ENCODE measurements at places on chromosomes 7 and 10.

- no peak for DNase-seq
Observed at GRCh38 chr7:117645481-117646165, 165.8 kb downstream of the CFTR start.

- DNase-seq, result no peak
Observed at GRCh38 chr10:69160809-69161241, 19.2 kb upstream of the SUPV3L1 start.

- no peak for DNase-seq
Observed at GRCh38 chr10:32951111-32951510, 6.9 kb downstream of the ITGB1 start.

DNA sequence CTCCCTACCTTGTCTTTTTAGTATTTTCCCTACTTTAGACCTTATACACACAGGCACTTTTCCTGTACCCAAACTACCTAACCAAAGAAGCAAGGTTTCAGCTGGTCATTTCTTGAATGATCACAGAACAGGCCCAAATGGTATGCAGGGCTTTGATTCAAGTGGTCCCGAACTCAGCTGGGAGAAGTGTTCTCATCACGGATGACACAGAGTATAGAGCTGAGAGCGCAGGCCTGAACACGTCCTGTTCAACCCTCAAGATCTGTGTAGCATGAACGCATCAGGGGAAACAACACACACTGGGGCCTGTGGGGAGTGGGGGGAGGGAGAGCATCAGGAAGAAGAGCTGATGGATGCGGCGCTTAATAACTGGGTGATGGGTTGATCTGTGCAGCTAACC, 318.2 kb downstream of the SFMBT2 start:
- DNase-seq, result no peak

- DNase-seq, result no peak
Observed at GRCh38 chr10:5524641-5525560, at the start of gene CALML3. TSS of gene CALML3 (plus strand) at chr10:5524961. CDS start at chr10:5525086, 125 bp downstream.

DNA sequence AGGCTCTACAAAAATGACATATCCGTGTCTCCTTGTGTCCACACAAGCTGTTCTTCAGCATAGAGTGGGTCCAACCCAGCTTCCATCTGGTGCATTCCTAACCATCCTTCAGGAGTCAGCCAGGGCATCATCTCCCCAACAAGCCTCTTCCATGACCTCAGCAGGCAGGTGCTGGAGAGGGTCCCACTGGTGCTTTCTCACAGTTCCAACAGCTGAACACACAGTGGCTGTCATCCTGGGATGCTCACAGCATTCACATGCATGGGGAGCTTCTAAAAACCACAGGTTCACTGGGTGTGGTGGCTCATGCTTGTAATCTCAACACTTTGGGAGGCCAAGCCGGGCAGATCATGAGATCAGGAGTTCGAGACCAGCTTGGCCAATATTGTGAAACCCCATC, 6.4 kb upstream of the CYP3A4 start:
- no peak for DNase-seq

DNA sequence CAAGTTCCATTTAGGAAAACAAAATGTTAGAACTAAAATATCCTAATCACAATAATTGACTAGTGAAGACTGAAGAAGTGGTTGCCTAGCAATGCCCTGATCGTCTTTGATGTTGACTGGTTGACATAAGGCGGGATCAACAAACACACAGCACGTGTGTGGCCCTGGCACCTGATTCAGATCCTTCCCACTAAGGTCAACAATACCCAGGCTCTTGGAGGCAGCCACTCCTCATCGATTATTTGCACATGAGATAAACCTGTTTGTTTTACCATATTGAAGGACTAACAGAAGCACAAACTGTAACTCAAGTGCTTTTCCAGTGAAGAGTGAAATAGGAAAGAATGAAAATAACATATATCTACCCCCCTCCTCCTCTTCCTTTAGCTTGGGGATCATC, 15.6 kb downstream of the FANK1 start:
- DNase-seq, result no peak

- DNase-seq, result no peak
Observed at GRCh38 chr7:142835487-142835886, 19.4 kb upstream of the EPHB6 start.

DNA sequence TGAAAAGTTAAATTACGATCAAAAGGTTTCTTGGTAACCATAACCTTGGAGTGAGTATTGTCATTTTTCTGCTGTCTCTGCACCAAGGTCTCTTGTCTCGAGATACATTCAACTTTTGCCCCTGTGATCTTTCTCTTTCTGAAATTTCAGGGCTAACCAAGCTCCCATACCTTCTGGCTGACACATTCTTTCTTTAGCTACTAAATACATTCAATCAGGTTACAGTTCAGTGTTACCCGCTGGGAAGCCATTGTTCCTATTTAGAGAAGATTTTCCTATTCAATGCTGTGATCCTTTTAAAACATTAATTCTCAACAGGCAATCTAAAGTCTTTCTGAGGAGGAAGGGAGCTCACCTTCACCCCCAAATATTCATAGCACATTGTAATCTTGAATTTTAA, 22.9 kb upstream of the DMTF1 start:
- no peak for DNase-seq

GRCh38 chr10:62377026-62377415, 2.9 kb downstream of the ZNF365 start:
- DNase-seq, result no peak

DNA sequence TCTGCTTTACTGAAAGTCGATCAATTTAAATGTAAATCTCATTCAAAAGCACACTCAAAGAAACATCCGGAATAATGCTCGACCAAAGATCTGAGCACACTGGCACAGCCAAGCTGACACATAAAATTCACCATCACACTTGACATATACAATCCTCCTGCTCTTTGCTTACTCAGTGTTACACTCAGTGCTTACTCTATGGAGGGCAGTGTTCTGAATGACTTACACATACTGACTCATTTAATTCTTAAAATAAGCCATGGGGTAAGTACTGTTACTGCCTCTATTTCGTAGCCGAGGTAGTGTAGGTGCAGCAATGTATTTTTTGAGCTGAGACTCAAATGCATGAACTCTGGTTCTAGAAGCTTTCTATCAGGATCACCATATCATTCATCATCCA, 421.5 kb upstream of the LRRN3 start:
- DNase-seq, result no peak

DNA sequence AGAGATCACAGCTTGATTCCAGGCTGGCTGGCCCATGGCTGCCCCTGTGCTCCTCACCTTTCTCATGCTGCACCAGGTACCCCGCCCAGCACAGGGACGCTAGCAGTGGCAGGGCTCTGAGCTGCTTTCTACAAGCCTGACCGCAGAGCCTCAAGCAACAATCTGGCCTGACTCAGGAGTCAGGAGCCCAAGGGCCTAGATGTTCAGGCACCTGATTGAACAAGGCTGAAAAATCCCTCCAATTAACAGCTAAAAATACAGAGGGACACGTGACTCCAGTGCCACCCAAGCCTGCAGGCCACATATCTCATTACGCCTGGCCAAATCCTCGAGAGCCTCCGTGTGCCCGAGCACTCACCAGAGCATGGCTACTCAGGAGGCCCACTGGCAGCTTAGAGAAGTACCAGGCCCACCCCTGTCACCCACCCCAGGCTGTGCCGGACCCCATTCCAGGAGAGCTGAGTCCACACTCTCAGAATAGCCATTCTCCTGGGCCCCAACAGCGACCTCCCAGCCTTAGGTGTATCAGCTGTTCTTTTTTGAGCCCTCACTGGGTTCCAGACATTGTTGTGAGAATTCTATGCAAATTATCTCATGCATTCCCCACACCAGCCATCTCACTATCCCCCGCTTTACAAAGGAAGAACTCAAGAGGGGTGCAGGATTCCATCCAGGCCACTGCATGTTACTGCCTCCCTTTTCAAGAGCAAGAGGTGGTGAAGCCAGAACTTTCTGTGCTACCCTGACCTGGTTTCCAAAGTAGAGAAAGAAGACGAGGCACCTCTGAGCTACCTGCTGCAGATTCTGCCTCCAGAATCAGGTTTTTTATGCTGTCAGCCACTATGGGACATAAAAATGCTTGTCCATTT, 98.3 kb downstream of the COL13A1 start:
- DNase-seq, result no peak

DNA sequence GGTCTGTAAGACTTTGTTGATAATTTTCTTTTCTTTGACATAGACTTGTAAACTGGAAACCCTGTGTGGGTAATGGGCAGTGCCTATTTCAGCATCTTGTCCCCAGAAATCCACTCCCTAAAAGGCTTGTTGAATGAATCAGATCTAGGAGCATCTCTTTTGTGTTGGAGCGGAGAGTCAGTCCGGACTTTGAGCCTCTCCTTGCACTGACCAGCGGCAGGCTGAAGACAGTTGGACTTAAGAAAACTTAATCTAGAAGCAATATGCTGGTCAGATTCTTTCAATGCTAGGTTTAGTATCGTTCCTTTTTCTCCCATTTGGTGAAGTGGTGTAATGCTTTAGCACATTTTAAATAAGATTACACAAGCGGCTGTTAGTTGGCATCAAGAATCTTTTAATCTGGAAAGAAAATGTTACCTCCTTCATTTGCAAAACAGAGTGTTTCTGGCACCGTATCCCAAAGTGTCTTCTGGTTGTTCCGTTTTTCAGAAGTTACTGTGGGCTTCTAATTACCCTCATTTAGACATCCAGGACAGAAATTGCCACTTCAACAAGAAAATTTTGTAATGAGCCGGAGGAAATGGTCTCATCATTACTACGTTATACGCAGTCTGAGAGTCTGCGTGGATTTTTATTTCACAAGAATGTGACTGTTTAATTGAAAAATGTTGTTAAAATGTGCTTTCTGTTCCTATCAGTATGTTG, 74.7 kb downstream of the CUX1 start:
- DNase-seq, result no peak

- no peak for DNase-seq
Observed at GRCh38 chr10:18099415-18099814, 40.8 kb upstream of the CACNB2 start.

GRCh38 chr7:83996879-83997278, 197.7 kb downstream of the SEMA3A start:
- DNase-seq, result no peak

DNA sequence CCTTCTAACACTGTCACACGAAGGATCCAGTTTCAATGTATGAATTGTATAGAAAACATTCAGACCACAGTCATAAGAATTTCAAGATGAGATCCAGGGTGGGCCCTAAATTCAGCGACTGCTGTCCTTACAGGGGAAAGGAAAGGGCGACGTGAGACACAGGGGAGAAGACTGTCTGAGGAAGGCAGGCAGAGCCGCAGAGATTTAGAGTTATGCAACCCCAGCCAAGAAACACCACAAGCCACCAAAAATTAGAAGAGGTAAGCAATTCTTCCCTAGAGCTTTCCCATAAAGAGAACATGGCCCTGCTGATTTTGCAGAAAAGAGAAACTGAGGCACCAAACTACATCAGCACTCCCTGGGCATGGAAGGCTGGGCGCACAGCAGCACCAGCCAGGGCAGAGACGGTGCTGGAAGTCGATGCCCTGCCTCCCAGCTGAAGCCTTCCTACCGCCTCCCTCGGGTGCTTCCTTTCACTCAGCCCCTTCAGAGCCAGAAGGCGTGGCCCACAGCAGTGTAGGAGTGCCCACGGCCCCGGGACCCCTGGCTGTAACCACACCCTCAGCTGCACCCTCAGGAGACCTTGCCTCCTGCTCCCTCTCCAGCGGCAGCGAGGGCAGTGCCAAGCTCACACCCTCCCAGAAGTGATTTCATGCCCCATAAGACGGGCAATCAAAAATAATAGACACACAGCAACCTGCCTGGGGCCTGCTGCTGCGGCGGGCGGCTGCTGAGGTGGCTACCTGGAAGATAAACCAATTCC, 81.0 kb upstream of the LRRC4 start:
- no peak for DNase-seq

- DNase-seq, result no peak
Observed at GRCh38 chr10:132407846-132408278, 10.9 kb downstream of the PWWP2B start.
